Jurkat, Clone E6-1 (cell line): ENCODE measurements at places on chromosomes 7 and 10.

- DNase-seq = no peak
These were observed 9.5 kb downstream of the RNF32 start for GRCh38 chr7:156650042-156650441.

DNA sequence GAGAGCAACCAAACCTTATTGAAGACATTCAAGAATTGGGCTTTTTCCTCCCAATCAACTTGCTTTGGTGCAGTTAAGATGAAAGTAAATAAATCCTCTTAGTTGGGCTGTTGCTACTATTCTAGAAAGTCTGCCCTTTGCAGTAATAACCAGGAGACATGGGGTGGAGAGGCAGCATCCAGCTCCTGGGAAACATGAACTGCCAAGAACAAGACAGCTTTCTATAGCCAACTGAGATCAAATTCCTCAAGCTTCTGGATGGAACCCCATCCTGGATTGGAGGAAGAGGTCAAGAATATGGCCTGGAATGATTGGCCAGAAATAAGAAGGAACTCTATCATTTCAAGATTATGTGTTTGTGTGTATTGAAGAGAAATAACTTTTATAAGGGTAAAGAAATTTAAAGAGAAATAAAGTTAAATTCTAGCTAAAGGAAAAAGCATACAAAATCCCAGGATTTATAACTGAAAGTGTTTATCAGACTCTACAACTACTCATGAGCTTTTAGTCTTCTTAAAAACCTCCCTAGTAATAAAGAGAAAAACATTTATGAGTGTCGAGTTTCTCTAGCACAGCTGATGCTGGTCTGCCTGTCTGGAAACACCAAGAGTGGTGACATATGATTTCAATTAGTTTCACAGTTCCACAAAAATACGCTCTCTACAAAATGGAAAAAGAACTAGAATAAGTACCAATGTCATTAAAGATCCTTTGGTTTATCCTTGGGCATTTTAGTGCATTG, 70.1 kb upstream of the COL1A2 start:
- no peak for DNase-seq

- no peak for DNase-seq
These were observed 120.7 kb downstream of the SRPK2 start for GRCh38 chr7:105268056-105268455.

DNA sequence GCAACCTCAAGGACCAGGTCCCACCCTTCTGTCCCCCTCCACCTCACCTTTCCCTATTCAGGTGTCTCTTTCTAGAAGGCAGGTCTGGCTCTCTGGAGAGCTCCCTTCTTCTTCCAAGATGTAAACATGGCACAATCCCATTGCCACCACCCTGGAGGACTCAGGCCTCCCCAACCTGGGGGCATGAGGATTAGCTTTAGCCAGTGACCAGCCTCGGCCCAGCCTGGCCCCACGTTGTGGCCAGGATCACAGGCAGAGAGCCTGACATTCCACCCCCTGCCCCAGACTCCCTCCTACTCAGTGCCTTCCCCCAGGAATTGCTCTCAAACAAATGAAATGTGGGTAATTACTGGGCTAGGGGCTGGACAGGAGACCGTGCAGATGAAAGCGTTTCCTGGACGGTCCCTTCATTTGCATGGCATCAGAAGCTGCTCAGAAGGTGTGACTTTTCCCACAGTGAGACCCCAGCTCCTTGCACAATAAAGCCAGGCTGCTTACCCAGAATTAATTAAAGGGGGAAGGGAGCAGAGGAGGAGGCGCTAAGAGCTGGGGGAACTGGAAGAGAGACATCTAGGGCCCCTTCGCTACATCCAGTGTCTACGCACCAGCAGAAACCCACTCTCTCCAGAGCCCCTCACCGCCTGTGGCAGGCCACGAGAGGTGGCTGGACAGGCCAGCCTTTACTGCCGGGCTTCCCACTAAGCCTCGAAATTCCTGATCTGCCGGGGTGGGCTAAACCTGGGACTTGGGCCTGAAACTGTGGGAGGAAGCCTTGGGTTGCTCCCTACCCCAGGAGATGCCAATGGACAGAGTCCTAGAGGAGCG, 7.7 kb downstream of the FGF8 start:
- DNase-seq = no peak

DNA sequence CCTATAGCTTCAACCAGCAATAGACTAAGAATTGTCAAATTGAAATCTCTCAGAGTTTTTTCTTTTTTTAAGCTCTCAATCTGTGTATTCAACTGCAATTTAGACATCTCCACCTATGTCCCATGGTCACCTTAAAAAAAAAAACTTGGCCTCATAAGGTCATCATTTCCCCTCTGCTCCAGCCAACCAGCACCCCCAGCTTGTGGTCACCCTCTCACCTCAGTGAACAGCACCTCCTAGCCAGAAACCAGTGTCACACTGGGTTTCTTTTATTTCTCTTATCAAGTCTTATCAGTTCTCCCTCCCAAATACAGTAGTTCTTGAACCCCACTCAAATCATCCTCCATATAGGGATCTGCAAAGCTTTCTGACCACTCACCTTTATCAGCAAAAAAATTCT, 4.0 kb downstream of the ITGB1 start:
- no peak for DNase-seq

GRCh38 chr7:1012004-1012715, 29.2 kb downstream of the CYP2W1 start:
- DNase-seq = no peak

DNA sequence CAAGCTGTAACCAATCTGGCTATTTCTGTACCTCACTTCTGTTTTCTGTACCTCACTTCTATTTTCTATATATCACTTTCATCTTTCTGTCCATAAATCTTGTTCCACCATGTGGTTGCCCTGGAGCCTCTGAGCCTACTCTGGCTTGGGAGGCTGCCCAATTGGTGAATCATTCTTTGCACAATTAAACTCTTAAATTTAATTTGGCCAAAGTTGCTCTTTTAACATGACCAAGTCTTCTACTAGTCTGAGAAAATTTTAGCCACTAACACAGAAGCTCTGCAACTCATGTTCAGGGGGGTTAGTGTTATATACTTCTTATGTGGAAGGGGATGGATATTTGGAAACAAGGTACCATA, 503.5 kb downstream of the KIF20B start:
- no peak for DNase-seq

DNA sequence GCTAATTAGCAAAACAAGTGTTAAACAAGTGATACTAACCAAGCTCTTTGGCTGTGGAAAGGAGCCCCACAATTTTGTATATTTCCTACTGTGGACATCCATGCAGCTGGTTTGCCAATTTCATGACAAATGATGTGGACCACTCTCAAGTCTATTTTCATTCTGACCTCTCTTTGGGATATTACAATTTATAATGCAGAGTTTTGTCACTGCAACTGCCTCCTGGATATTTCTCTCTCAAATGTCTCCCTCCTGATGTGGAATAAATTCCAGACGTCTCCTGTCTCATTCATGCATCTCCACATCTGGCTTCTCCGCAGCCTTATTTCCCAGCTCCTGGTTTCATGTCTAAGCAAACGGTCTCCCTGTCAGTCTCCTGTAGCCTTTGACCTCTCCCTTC, 80.6 kb upstream of the RHEB start:
- DNase-seq = no peak
